OCI-M1 (cell line): ENCODE measurements at places on chromosomes 6 and 20.

DNA sequence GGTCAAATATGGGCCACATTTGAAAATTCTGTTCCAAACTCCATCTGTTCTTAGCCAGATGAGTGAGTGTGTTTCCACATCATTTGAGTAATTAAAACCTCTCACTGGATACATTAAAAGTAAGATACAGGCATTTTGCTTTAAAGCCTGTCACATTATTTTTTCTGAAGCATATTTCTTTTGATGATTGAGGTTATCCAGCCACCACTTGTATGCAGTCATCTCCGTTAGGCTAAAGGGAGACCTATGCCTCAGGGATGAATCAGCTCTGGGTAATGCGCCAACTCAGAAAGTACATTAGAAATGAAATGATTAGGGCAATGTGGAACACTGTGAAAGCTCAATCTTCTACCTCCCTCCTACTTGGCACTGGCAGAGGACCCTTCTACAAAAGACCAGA, 90.7 kb downstream of the SNAP25 start:
- no peak for DNase-seq

- DNase-seq, result no peak
These were observed 44.1 kb upstream of the TGM2 start for GRCh38 chr20:38209054-38209675.

GRCh38 chr6:91299544-91300491, 712.9 kb upstream of the MAP3K7 start:
- DNase-seq, result no peak

DNA sequence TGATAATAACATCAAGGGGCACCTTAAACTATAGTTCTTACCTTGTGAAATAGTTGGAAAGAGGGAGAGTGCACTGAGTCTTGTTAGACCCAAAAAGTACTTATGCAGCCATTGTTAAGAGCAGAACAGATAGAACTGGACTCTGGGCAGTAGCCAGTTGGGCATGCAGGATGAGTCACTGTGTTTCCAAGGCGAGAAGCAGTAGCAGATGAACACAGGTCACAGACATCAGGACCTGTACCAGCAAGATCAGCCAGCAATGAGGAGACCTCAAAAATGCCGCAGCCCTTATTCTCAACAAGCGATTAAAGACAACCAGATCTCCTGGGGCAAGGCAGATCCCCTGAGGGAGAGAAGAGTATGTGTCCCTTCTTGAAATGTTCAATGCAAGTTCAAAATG, 79.0 kb downstream of the SAMD3 start:
- DNase-seq, result no peak

- peak; percentile 89 for DNase-seq
These were observed 3.8 kb downstream of the SPAG4 start for GRCh38 chr20:35619196-35620095.

- DNase-seq, result no peak
These were observed 42.0 kb downstream of the UQCC1 start for GRCh38 chr20:35369804-35370203.

- peak; percentile 51 for DNase-seq
These were observed 9.3 kb upstream of the MAK start for GRCh38 chr6:10847684-10848083.

DNA sequence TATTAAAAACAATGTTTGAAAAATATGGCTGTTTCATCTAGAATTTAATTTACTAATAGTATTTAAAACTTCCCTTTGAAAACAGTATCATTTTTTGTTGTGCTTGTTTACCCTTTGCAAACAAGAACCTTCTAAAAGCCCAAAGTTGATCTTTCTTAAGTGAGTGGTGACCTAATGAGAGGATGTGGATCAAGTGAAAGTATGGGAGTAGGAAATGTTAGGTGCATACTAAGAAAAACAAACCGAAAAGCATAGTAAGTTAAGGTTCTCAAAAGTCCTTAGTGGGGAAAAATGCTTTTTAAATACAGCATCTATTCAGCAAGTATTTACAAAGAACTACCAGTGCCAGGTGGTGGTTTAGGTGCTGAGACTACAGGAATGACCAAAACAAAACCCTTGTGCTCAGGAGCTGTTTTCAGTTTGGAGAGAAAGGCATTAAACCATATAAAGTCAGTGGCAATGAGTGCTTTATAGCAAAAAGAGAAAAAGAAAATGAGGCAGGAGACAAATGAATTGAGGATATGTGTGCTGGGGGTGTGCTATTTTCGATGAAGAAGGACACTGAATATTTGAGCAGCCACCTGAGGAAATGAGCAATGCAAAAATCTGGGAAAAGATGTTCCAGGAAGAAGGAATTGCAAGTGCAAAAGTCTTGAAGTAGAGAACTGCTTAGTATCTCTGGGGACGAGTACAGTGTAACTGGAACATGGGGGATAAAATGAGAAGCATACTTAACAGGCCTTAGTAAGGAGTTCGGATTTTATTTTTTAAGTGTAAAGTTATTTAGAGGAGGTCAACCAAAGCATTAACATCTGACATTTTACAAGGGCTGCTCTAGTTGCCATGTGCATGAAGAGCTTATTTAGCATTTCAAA, 24.0 kb downstream of the RNF146 start:
- no peak for DNase-seq

GRCh38 chr20:35823147-35823546, 51.3 kb downstream of the PHF20 start:
- peak; percentile 83 for DNase-seq

GRCh38 chr20:15047042-15047441, 709.6 kb upstream of the FLRT3 start:
- no peak for DNase-seq

GRCh38 chr6:154773610-154774089, 40.4 kb downstream of the SCAF8 start:
- DNase-seq, result no peak
